ENCODE measurements at places on chromosomes 6 and 20. TPM values are rescaled to one million over a fixed set of nuclear protein-coding genes. Genes with fewer than 3 reads are reported as not detected.

DNA sequence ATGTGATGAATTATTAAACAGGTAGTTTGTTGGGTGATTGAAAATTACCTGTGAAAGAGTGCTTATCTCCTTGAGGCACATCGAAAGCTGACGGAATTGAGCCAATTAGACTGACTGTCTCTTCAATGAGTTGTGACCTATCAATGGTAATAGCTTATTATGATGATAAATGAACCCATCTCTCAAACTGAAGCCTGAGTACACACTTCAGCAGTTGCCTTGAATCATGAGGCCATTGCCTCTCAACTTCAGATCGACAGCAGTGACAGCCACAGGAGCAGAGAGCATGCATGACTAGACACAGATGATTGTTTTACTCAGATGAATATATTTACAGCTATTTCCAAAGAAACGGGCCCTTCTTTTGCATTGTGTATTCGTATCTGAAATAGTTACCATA is 323.9 kb downstream of the LAMA2 start:
- H3K4me3 ChIP-seq = no peak overlapping the region
- H3K27ac ChIP-seq = no peak overlapping the region
- no peaks in the 10 kb centered on the region for H3K4me1 ChIP-seq
- no peak for DNase-seq

- peak overlapping the region; percentile 44 for H3K4me3 ChIP-seq
- no peaks in the 10 kb centered on the region for H3K27me3 ChIP-seq
Observed at GRCh38 chr6:15420959-15421438, 175.1 kb downstream of the JARID2 start.

- no peak for DNase-seq
- peaks cover 61% of the 10 kb centered on the region for H3K27me3 ChIP-seq
- peak overlapping the region; percentile 53 for H3K27ac ChIP-seq
- peaks cover 2% of the 10 kb centered on the region for H3K36me3 ChIP-seq
Observed at GRCh38 chr6:56842686-56843475, 112.0 kb upstream of the BEND6 start.

DNA sequence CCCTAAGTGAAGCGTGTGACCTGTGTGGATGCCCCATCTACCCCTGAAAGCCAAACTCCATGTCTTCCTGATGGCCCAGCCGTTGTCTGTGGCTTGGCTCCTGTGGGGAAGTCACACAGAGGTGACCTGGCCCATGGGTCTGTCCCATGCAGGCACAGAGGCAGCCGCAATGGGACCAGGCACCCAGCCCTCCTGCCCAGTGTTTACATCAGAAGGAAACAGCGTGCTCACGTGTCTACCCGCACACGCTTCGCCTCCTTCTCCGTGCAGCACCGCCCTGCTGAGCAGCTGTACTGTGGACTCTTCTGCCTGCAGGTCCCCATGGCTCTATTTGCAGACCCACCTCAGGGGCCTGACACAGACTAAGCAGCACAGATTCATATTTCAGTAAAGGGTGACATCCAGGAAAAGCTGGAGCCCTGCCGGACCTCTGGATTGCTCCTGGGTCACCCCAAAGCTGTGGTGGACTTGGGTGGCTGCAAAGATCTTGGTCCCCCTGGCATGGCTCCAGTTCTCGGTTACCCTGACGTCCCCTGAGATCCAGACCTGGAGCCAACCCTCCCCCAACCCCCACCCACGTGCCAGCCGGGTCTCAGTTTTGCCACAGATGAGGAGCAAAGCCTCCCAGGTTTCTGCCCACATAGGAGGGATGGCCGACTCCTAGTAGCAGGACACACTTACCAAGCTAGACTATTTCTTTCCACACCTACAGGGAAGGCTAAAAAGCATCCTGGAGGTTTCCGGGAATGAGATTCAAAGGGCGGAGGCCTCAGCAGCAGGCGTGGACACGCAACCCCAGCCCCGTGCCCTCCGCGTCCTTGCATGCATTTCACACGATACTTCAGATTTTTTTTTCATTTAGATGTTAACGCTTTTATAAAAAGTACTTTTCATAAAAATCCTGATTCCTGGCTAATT is 120.3 kb downstream of the CDH4 start:
- DNase-seq = no peak
- no peaks in the 10 kb centered on the region for H3K36me3 ChIP-seq
- no peaks in the 10 kb centered on the region for H3K27me3 ChIP-seq
- H3K4me1 ChIP-seq = no peaks in the 10 kb centered on the region
- H3K4me3 ChIP-seq = no peak overlapping the region

GRCh38 chr20:44287272-44288097 is 23.5 kb downstream of the FITM2 start:
- H3K36me3 ChIP-seq = no peaks in the 10 kb centered on the region
- H3K4me3 ChIP-seq = no peak overlapping the region
- H3K27ac ChIP-seq = no peak overlapping the region
- H3K4me1 ChIP-seq = no peaks in the 10 kb centered on the region
- DNase-seq = no peak
- H3K27me3 ChIP-seq = peaks cover 14% of the 10 kb centered on the region

- H3K27me3 ChIP-seq = peaks cover 5% of the 10 kb centered on the region
- no peak overlapping the region for H3K4me3 ChIP-seq
Observed at GRCh38 chr6:53496797-53497375, 48.0 kb downstream of the GCLC start.

DNA sequence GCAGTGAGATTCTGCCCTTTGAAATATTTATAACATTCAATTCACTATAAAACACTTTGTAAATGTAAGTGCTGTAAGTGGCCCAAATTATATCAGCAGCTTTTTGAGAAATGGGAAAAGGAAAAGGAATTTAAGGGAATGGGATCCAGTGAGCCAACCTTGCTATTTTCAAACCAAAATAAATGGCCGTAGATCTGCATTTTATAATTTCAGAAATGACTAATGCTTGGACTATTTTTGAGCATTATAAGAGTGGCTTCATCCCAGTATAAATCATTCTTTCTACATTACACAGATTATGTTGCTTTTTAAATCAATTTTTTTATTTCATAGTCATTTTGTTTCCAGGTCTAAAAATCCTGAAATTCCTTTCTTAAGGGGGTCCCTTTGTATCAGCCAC is 49.2 kb downstream of the ANKRD6 start:
- H3K27ac ChIP-seq = no peak overlapping the region
- H3K4me3 ChIP-seq = no peak overlapping the region
- peaks cover 5% of the 10 kb centered on the region for H3K4me1 ChIP-seq
- peaks cover 2% of the 10 kb centered on the region for H3K36me3 ChIP-seq

DNA sequence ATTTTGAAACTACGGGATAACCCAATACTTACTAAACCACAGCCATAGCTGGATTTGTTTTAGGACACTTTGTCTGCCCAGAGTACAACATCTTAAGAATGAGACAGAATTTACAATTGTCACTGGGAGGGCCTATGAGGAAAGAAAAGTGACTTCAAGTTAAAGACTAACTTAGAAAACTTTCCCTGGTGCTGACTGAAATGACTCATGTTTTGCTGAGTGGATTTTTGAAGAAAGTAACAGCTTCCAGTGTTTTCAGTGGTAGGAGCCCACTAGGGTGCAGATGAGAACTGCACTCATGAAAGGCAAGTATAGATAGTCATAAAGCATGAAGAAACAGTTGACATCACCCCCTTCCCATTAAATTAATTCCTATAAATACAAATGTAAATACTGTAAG is 988.2 kb upstream of the MAP3K7 start:
- no peaks in the 10 kb centered on the region for H3K4me1 ChIP-seq
- H3K27me3 ChIP-seq = no peaks in the 10 kb centered on the region
- no peaks in the 10 kb centered on the region for H3K36me3 ChIP-seq
- DNase-seq = no peak
- H3K4me3 ChIP-seq = no peak overlapping the region
- no peak overlapping the region for H3K27ac ChIP-seq

- no peaks in the 10 kb centered on the region for H3K4me1 ChIP-seq
- no peak overlapping the region for H3K27ac ChIP-seq
- no peak for DNase-seq
- no peaks in the 10 kb centered on the region for H3K36me3 ChIP-seq
- no peaks in the 10 kb centered on the region for H3K27me3 ChIP-seq
- no peak overlapping the region for H3K4me3 ChIP-seq
Observed at GRCh38 chr20:19947611-19948264, 69.4 kb upstream of the NAA20 start.

- no peaks in the 10 kb centered on the region for H3K27me3 ChIP-seq
- H3K4me3 ChIP-seq = no peak overlapping the region
- no peaks in the 10 kb centered on the region for H3K4me1 ChIP-seq
- DNase-seq = no peak
- no peak overlapping the region for H3K27ac ChIP-seq
- no peaks in the 10 kb centered on the region for H3K36me3 ChIP-seq
Observed at GRCh38 chr20:61524951-61525666, 273.0 kb downstream of the CDH4 start.

- no peak overlapping the region for H3K4me3 ChIP-seq
- no peak overlapping the region for H3K27ac ChIP-seq
- no peak for DNase-seq
- H3K36me3 ChIP-seq = no peaks in the 10 kb centered on the region
- H3K4me1 ChIP-seq = no peaks in the 10 kb centered on the region
Observed at GRCh38 chr6:140789466-140789865, 1343.3 kb upstream of the GJE1 start.

DNA sequence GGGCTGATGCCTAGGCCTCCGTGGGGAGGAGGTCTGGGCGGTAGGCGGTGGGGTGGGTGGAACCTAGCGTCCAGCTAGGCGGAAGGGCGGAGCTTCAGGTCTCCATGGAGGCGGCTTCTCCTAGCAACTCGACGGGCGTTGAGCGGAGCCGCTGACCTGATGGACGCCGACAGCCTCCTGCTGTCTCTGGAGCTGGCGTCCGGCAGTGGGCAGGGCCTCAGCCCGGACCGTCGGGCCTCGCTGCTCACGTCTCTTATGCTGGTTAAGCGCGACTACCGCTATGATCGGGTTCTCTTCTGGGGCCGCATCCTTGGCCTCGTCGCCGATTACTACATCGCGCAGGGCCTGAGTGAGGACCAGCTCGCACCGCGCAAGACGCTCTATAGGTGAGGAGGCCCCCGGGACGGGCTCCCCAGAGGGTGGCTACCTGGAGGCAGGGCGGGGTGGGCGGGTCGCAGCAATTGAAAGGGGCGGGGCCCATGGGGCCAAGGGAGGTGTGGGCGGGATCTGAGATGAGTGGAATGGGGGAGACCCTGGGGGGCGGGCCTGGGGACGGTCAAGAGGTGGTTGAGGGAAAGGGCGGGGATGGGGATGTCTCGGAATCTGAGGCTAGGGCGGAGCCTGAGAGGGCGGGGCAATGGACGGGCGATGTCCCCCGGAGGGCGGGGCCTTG is at the start of gene RSPH9:
TSS of gene RSPH9 (plus strand) at position 97 of the 673 bp plus-strand sequence. CDS start at position 160, 63 bp downstream.
- H3K27ac ChIP-seq = peak within 1 kb of the TSS; percentile 72
- H3K4me3 ChIP-seq = peak within 1 kb of the TSS; percentile 87
- H3K27me3 ChIP-seq = peaks cover 3% of the 10 kb centered on the region
- peaks cover 18% of the 10 kb centered on the region for H3K36me3 ChIP-seq

DNA sequence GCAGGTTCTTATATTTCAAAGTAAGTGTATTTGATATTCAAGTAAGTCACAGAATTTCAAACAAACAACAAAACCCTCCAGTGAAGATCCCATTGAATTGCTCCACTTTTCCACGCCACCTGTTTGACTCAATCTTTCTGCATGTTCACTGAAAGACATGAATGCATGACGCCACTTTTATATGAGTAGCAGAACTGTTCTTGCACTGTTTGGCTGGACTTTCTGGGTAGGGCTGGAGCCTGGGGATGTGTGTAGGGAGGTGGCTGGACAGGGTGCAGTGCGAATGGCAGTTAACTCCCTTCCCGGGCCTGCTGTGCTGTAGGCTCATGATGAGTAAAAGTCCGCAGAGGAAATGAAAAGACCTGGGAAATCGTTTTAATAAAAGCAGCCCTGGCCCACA is 39.7 kb downstream of the IL20RA start:
- H3K4me1 ChIP-seq = no peaks in the 10 kb centered on the region
- H3K27ac ChIP-seq = no peak overlapping the region
- no peaks in the 10 kb centered on the region for H3K36me3 ChIP-seq
- DNase-seq = no peak
- H3K4me3 ChIP-seq = no peak overlapping the region

Gene SIRPG
- total RNA-seq = 31.8 TPM

Gene PXDC1
- total RNA-seq = 0.57 TPM

Gene CASS4
- total RNA-seq = 6.7 TPM

Gene MEI4
- total RNA-seq = not detected

Gene OGFRL1
- total RNA-seq = 4.2 TPM
